ENCODE measurements at places on chromosomes 12 and 14. TPM values are rescaled to one million over a fixed set of nuclear protein-coding genes. Genes with fewer than 3 reads are reported as not detected.

The MYF5 gene
- total RNA-seq: not detected

The REP15 gene
- 0.12 TPM for total RNA-seq

The PAX9 gene
- 2.9 TPM for total RNA-seq

The GLI1 gene
- total RNA-seq: 7.7 TPM

The TSPAN8 gene
- total RNA-seq: 0.67 TPM

The ACRBP gene
- total RNA-seq: 0.37 TPM

The KRT72 gene
- total RNA-seq: not detected

The RNFT2 gene
- 2.2 TPM for total RNA-seq

The FAM90A1 gene
- total RNA-seq: not detected

The RNASE7 gene
- not detected for total RNA-seq

The CD27 gene
- not detected for total RNA-seq

The ZBTB1 gene
- total RNA-seq: 14.1 TPM

The SLC10A1 gene
- total RNA-seq: not detected

The STON2 gene
- total RNA-seq: 0.91 TPM

The NCAPD2 gene
- 60.4 TPM for total RNA-seq

The POP5 gene
- 54.1 TPM for total RNA-seq

The C3AR1 gene
- not detected for total RNA-seq

The IL26 gene
- not detected for total RNA-seq

The BCAT1 gene
- total RNA-seq: 12.0 TPM

The AQP5 gene
- not detected for total RNA-seq

The TAS2R8 gene
- not detected for total RNA-seq

The ART4 gene
- total RNA-seq: not detected

The C12orf60 gene
- total RNA-seq: 0.95 TPM

The PIK3C2G gene
- not detected for total RNA-seq

The CLEC4E gene
- total RNA-seq: not detected

The LRTM2 gene
- not detected for total RNA-seq

The ZNF891 gene
- 0.21 TPM for total RNA-seq

The CIDEB gene
- 0.19 TPM for total RNA-seq

The TMED8 gene
- 7.2 TPM for total RNA-seq

The ARHGAP5 gene
- 30.4 TPM for total RNA-seq

The FOXN4 gene
- total RNA-seq: not detected

The ANO2 gene
- total RNA-seq: not detected

The SLC2A3 gene
- 4.3 TPM for total RNA-seq

The CDH24 gene
- 5.2 TPM for total RNA-seq

The LGMN gene
- total RNA-seq: 59.4 TPM

The SLC6A15 gene
- total RNA-seq: 1.9 TPM

The KCNJ8 gene
- 0.34 TPM for total RNA-seq

The TSPAN11 gene
- 0.04 TPM for total RNA-seq

The C14orf180 gene
- not detected for total RNA-seq

The LRFN5 gene
- total RNA-seq: not detected

The KRT6C gene
- total RNA-seq: not detected

The ALKBH2 gene
- 45.0 TPM for total RNA-seq

The LTB4R gene
- 3.7 TPM for total RNA-seq

The REM2 gene
- total RNA-seq: 0.46 TPM

Data from A549 treated with RU486 at 1 μM for 4 hours (cell line).